CD4-positive, alpha-beta T cell treated with Interferon alpha-2 for 1 hour (primary cell): ENCODE measurements at places on chromosomes 12 and 14.

DNA sequence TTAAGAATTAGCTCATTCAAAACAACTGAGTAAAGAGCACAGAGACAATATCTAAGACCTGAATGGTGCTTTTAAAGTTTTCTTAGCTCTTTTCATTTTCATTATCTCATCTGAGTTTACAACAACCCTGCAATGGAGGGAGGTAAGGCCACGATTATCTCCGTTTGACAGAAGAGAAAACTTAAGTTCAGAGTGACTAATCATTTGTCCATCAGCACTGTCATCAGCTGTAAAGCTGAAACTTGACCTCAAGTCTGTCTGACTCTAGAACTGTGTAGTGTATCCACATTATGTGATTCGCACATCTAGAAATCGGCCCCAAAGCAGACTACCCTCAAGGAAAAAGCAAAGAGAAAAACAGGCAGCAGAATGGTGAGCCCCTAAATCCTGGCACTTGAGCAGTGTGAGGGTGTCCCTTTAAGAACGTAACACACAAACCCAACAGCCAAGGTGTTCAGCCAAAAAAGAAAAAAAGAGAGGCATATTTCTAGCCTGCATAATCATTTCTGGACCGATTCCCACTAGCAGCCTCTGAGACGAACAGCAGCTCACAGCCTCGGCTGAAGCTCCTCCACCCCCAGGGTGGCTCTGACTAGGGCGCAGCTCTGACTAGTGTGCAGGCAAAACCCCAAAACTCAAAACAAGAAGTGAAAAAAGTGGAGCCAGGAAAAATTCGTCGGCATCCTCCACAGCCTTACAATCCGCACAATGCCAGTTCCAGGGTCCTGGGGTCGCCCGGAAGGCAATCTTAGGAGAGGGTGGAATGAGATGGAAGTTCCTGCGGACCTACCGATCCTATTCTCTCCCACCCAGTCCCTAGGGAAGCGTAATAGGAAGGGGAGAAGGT is 1.6 kb downstream of the STXBP6 start:
- DNase-seq = no peak

DNA sequence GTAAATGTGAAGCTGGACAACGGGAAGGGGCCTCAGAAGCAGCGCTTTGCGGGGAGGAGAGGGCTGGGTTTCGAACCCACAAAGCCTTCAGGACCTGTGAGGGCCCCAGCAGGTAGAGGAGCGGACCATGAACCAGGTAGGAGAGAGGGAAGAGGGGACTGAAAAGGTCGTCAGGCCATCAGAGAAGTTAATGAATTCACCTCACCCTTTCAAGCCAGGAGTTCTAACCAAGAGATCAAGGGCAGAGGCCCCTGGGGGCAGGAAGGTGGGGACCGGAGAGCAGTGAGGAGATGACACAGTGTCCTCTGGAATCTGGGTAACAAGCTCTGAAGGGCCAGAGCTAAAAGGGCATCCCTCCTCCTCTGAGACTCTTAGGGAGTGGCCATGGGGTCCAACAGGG is 19.4 kb downstream of the SERPINA1 start:
- no peak for DNase-seq

GRCh38 chr12:47698055-47698454 is 7.8 kb downstream of the RPAP3 start:
- no peak for DNase-seq

DNA sequence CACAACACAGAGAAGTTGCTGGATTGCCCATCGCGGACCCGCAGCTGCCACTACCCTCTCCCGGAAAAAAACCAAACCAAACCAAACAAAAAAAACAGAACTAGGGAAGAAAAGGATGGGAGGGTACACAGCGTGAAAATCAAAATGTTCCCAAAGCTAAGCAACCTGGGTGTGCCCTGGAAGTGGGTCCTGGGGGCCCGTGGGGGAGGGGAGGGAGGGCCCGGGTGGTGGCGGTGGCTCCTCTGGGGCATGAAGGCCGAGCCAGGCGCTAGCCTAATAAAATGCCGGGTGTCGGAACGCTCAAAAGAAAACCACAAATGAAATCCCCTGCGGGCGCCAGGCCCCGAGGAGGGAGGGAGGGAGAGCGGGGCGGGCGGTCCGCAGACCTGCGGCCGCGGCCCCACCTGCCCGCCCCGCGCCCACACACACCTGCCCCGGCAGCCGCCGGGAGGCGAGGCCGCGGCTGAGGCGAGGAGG is 787 bp downstream of the HECTD4 start:
- peak; percentile 14 for DNase-seq

- DNase-seq = no peak
These were observed 413 bp downstream of the RARG start for GRCh38 chr12:53231671-53231920.

DNA sequence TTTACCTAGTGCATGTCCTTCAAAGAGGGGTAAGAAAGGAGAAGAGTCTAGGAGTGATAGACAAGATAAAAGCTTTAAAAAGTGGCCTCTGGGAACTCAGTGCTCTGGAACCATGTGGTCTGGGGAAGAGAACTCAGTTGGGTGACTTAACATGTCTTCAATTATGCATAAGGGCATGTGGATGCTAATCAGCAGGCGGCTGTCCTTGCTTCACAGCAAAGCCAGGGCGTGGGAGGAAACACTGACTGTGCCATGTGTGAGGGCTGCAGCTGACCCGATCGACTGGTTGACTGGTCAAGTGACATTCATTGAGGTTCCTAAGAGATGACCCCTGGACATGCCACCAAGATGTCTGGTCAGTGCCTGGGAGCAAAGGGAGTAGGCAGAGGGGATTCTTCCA is 1053.8 kb downstream of the BCL11B start:
- no peak for DNase-seq

GRCh38 chr14:68816183-68816942 is 23.5 kb upstream of the ZFP36L1 start:
- DNase-seq = peak; percentile 88

- no peak for DNase-seq
These were observed 46.3 kb downstream of the NTS start for GRCh38 chr12:85920324-85920947.

DNA sequence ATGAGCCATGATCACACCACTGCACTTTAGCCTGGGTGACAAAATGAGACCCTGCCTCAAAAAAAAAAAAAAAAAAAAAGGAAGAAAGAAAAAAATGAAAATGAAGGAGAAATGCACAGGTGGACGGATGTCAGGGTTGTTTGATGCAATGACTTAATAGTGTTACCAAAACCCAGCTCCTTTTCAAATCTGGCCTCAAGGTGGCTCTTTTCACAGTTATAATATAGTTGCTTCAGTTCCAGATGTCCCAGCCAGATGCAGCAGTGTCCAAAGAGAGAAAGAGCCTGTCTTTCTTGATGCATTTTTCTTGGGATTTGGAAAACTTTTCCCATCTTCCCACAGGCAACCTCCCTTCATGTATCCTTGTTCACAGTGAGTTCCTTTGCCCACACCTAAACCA is 36.5 kb downstream of the KCNMB4 start:
- DNase-seq = no peak

- DNase-seq = no peak
These were observed 140.8 kb upstream of the NEDD1 start for GRCh38 chr12:96766232-96766631.

DNA sequence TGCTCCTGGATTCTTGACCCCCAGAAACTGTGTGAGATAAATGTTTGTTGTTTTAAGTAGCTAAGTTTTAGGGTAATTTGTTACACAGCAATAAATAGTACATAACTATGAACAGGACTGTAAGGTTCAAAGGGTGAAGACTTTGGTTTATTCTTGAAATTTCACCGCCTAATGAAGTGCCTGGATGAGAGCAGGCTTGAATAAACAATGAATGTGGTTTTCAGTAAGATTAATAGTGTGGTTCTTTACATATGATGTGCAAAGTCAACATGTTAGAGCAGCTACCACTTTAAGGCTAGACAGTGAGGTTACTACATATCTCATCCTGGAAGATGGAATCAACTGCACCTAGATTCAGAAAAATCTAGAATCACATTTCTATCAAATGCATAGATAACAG is 145.2 kb upstream of the BTG1 start:
- no peak for DNase-seq

DNA sequence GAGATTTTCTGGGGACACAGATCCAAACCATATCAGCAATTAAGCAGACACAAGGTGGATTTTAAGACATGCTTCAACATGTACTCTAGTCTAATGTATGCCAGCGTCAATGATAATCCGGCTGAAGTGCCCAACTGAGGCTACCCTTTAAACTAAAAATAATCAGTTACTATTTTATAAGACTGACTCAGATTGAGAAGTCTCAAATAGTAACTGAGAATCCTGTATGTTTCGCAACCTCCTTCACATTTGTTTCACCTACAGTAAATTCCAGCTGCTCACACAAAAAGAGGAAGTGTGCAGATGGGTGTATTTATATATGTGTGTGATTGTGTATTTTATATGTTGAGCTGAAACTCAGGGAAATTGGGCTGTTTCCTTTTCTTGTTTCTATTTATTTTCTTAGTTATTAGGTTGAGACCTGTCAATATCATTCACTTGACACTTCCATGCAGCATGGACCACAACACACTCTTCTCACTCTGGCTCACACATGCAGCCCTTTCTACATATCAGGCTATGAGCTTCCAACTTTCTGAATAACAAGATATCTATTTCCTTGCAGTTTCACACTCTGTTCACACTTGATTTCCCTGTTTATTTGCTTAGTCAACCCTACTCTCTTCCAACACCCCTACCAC is 1224.9 kb upstream of the TMEM132C start:
- no peak for DNase-seq

- no peak for DNase-seq
These were observed 13.6 kb upstream of the AQP2 start for GRCh38 chr12:49936925-49937324.

- DNase-seq = no peak
These were observed 31.5 kb downstream of the GPR65 start for GRCh38 chr14:88036422-88036821.

DNA sequence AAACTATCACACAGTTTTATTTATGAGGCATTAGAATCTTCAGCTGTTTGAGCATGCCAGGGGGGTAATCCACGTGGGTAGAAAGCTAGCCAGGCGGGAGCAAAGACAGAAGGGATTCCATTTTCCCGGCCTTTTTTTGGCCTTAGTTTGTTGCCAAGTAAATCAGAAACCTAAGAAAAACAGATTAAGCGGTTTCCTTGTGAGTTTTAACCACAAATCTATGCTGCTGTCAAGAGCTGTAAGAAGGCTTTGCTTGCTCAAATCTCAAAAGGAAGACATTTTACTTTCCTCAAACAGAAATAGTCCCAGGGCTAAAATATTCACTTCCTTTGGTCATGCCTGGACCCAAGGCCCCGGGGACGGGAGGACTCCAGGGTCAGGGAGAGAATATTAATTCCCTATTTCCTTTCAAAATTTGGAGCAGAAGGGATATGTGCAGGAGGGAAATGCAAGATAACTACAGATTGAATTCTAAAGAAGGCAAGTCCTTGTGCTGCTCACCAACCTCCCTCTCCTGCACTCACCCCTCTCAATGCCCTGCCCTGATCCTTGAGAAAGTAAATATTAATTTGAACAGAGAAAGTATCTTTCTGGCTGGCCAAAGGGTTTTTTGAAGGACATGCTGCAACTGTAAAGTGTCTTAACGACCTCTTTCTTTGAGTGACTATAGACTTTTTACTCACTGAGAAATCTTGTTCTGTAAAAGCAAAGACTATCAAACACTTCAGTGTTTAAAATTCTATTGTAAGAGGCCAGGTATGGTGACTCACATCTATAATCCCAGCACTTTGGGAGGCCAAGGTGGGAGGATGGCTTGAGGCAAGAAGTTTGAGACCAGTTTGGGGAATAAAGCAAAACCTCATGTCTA is 75.7 kb downstream of the HSD17B6 start:
- DNase-seq = no peak

GRCh38 chr14:65581799-65582198 is 169.3 kb downstream of the FUT8 start:
- DNase-seq = no peak

- DNase-seq = no peak
These were observed 1.6 kb upstream of the ARID4A start for GRCh38 chr14:58296726-58297125.

GRCh38 chr12:131570596-131570995 is 140.3 kb upstream of the SFSWAP start:
- DNase-seq = no peak

DNA sequence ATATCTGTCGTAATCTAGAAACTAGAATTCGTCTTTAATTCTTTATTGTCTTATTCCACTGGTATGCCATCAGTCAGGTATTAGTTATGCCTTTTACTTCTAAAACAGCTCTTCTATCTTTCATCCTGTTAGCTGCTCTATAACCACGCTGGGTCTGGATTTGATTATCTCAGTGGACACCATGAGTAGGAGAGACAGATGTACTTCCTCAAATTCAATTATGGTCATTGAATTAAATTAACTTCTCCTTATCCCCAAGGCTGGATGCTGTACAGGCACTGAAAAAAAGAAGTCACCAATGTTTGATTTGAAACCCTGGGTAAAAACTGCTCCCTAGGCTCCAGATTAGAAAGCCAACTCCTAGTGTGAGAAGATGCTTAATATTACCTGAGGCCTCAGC is 107.3 kb downstream of the PIK3C2G start:
- no peak for DNase-seq

DNA sequence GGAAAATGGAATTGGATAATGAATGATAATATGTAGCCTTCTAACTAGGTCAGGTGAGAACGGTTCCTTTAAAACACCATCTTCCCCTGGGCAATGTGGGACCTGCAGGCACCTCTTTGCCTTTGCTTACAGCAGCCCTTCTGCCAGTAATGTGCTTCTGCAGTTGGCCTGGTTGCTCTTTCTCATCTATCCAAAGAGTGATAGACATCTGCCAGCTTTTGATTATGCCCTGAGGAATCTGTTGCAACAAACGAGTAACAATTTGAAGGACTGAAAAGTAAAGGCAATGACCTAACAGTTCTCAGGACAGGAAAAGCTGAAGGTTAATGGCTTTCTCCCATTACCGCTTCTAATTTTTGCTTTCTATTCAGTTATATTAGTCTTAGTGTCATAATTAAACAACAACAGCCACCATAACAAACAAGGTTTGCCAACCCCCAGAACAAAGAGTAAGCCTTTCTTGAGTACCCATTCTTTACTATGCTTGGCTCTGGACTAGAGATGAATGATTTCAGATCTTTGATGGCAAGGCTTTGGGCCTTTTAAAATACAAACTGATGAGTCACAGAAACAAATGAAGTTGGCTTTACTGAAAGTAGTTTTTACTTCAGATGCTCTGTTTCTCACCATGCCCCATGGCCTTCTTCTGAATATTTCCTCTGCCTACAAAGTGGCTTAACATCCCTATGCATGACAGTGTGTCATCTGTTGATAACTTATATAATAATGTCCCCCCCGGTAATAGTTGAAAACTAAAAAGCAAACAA is 76.1 kb upstream of the KRR1 start:
- no peak for DNase-seq

GRCh38 chr12:84994426-84994825 is 41.7 kb downstream of the TSPAN19 start:
- DNase-seq = no peak

- DNase-seq = no peak
These were observed 58.2 kb downstream of the SLC16A7 start for GRCh38 chr12:59654061-59654460.
